Activated CD4-positive, alpha-beta memory T cell treated with anti-CD3 and anti-CD28 coated beads, Interleukin-2, amount 10 ng/mL, durations not matched to agents 7 days and 5 days (primary cell): ENCODE measurements at places on chromosomes 2 and 18.

DNA sequence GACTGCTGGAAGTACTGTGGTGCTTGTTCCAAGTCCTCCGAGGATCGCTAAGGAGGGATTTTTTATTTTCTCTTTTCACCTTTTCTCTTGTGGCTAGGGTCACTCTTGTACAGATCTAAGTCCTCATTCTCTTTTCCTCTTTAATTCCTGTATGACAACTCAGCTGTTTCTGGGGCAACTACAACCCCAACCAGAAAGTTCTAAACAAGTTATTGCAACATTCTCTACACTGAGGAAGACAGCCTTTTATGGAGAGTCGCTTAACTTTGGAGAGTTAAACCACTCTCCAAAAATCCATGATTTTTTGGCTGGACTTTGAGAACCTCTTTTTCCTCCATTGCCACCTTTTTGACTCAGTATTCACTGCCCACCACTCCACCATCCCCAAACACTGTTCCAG, 74.0 kb upstream of the SESTD1 start:
- DNase-seq: no peak

GRCh38 chr2:70735071-70735470, 32.9 kb downstream of the ADD2 start:
- DNase-seq: no peak

DNA sequence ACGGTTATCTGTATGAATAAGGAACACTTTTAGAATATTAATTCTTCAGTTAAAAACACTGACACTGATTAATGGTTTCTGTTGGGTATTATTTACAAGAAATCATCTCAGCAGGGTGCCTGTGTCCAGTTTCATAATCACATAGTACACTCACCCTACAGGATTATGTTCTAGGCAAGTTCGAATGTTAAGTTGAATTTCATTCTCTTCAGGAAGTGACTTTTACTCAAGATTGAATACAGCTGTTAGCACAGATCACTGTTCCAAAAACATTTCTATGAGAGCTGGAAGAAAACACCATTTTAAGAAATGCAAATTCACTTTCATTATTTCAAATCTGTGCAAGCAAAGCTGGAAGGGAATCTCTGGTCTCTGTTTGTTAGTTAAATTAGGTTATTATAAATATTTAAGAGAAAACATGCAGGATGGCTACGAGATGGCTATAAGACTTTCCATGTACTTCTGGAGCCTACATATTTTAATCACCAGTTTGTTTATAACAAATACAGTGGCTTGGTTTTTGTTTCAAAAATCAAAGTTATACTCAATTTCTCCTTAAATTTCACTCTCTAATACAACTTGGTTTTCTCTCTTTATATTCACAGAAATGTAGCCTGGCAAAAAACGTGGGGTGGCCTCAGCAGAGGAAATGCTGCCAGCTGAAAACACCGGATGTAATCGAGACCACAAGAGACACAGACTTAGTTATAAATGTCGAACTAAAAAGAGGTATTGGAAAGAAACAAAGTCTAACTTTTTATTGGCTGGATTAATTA, 65.8 kb downstream of the RBMS1 start:
- DNase-seq: peak; percentile 68

DNA sequence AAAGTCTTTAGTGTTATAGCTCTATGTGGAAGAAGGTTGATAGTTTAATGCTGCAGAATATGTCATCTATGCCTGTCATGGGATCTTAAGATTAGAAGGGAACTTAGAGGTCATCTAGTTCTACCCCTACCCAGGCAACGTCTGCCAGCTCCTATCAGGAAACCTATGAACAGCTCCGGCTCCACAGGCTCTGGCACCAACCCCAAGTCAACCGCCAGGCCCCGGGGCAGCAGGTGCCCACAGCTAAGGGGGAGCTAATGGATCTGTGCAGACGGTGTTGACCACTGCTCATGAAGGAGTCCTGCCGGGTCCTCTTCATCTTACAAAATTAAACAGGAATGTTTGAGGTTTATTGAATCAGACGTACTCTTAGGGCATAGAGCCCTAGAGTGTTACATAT, 440.8 kb upstream of the KLHL29 start:
- DNase-seq: no peak
